Heart left ventricle (tissue), 16 donors: ENCODE measurements at places on chromosomes 4 and X. TPM values are rescaled to one million over a fixed set of nuclear protein-coding genes. Genes with fewer than 3 reads are reported as not detected.

GRCh38 chr4:958314-958665 is 15.1 kb downstream of the DGKQ start:
- no peaks in the 10 kb centered on the region for H3K36me3 ChIP-seq
- no peak for DNase-seq
- H3K4me1 ChIP-seq: no peaks in the 10 kb centered on the region
- H3K27ac ChIP-seq: no peak overlapping the region
- no peaks in the 10 kb centered on the region for H3K27me3 ChIP-seq
- no peak overlapping the region for H3K4me3 ChIP-seq

- H3K27ac ChIP-seq: no peak overlapping the region
- no peaks in the 10 kb centered on the region for H3K36me3 ChIP-seq
- no peaks in the 10 kb centered on the region for H3K27me3 ChIP-seq
- H3K4me3 ChIP-seq: no peak overlapping the region
- H3K4me1 ChIP-seq: no peaks in the 10 kb centered on the region
- DNase-seq: no peak
These were observed 234.8 kb upstream of the GNPDA2 start for GRCh38 chr4:44961001-44961755.

GRCh38 chr4:145501051-145501660 is 19.5 kb downstream of the SMAD1 start:
- DNase-seq: no peak
- peaks cover 66% of the 10 kb centered on the region for H3K4me1 ChIP-seq
- H3K36me3 ChIP-seq: no peaks in the 10 kb centered on the region
- H3K4me3 ChIP-seq: no peak overlapping the region
- H3K27me3 ChIP-seq: no peaks in the 10 kb centered on the region
- peak overlapping the region; percentile 23 for H3K27ac ChIP-seq

GRCh38 chr4:13478707-13479106 is 5.4 kb downstream of the RAB28 start:
- no peak overlapping the region for H3K4me3 ChIP-seq
- no peak overlapping the region for H3K27ac ChIP-seq
- H3K36me3 ChIP-seq: peaks cover 23% of the 10 kb centered on the region
- peaks cover 13% of the 10 kb centered on the region for H3K4me1 ChIP-seq

- no peaks in the 10 kb centered on the region for H3K4me1 ChIP-seq
- H3K4me3 ChIP-seq: no peak within 1 kb of the TSS
- H3K36me3 ChIP-seq: no peaks in the 10 kb centered on the region
- H3K27me3 ChIP-seq: no peaks in the 10 kb centered on the region
- no peak for DNase-seq
- no peak within 1 kb of the TSS for H3K27ac ChIP-seq
These were observed at the start of gene DGAT2L6 for GRCh38 chrX:70176938-70177533. TSS of gene DGAT2L6 (plus strand) at chrX:70177483. CDS start at chrX:70177583, 100 bp downstream.

GRCh38 chr4:146957237-146957636 is 11.6 kb upstream of the TTC29 start:
- H3K27ac ChIP-seq: no peak overlapping the region
- H3K4me3 ChIP-seq: no peak overlapping the region
- no peaks in the 10 kb centered on the region for H3K36me3 ChIP-seq
- no peak for DNase-seq
- H3K4me1 ChIP-seq: no peaks in the 10 kb centered on the region

- no peaks in the 10 kb centered on the region for H3K27me3 ChIP-seq
- H3K36me3 ChIP-seq: no peaks in the 10 kb centered on the region
- H3K4me3 ChIP-seq: no peak overlapping the region
- no peaks in the 10 kb centered on the region for H3K4me1 ChIP-seq
- H3K27ac ChIP-seq: no peak overlapping the region
These were observed 239.6 kb upstream of the FAM47A start for GRCh38 chrX:34371754-34372153.

DNA sequence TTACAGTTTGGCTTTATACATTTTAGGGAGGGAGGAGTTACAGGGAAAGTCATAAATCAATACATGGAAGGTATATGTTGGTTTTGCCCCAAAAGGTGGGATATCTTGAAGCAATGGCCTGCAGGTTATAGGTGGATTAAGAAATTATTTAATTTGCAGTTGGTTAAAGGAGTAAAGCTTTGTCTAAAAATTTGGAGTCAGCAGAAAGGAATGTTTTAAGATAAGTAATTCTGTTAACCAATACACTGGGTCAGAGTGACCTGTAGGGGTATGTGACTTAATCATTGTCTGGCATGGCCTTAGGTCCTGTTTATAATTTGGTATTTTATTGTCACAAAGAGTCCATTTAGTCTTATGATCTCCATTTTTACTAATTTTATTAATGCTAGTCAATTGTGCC is 115.0 kb downstream of the AGTR2 start:
- H3K4me1 ChIP-seq: no peaks in the 10 kb centered on the region
- H3K4me3 ChIP-seq: no peak overlapping the region

Gene CCDC158
- total RNA-seq: 0.09 TPM

Gene ETDB
- total RNA-seq: not detected

Gene CFAP99
- total RNA-seq: not detected

Gene KIT
- 0.44 TPM for total RNA-seq

Gene CYBB
- 19.4 TPM for total RNA-seq

Gene CENPC
- 7.3 TPM for total RNA-seq
